Fibroblast of skin of left biceps (primary cell): ENCODE measurements at places on chromosomes 3 and 15.

GRCh38 chr15:68658151-68658550, 79.4 kb downstream of the CORO2B start:
- DNase-seq, result no peak

- no peak for DNase-seq
Observed at GRCh38 chr15:74364936-74365597, 2.4 kb downstream of the CYP11A1 start.

DNA sequence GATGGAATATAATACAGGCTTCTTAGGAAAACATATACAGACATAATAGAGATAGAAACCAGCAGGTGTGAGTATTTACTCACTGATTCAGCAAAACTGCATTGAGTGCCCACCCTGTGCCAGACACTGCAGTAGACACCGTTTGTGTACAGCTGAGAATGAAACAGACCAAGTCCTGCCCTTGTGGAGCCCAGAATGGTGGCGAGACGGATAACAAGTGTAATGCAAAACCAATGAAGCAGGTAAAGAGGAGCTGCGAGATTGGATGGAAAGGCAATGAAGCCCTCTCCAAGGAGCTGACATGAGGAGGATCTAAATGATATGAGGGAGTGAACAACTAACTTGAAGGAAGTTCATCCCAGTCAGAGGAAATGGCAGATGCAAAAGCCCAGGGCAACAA, 256.4 kb downstream of the MEX3B start:
- DNase-seq, result no peak

DNA sequence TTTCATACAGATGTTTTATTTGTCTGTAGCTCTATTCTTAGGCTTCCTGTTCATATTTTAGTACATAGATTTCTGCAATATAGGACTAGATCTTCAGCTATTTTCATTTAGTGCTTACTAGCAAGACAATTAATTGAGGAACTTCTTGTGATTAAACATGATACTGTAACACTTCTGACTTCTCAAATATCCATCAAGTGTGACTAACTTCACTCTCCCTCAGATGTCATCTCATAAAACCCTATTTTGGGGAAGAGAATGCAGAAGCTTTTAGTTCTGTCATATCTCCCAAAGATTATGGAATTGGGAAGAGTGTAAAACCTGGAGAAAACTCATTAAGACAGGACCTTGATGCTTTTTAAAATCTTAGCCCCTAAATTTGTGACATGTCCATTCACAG, 28.6 kb upstream of the GOLIM4 start:
- no peak for DNase-seq

DNA sequence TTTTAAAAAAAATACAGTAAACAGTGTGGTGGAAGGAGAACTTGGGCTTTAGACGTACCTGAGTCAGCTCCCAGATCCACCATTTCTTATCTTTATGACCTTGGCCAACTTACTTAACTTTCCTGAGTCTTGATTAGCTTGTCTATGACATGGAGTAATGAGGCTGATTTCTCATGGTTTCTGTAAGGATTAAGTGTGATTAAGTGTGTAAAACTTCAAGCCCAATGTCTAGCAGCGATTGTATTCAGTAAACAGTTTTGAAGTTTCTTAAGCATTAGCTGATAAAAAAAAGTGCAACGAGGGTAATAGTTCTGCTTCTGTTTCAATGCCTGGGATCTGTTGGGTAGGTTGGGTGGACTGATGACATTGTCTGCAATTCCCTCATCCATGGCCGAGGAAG, 10.8 kb downstream of the TRPM1 start:
- DNase-seq, result no peak

DNA sequence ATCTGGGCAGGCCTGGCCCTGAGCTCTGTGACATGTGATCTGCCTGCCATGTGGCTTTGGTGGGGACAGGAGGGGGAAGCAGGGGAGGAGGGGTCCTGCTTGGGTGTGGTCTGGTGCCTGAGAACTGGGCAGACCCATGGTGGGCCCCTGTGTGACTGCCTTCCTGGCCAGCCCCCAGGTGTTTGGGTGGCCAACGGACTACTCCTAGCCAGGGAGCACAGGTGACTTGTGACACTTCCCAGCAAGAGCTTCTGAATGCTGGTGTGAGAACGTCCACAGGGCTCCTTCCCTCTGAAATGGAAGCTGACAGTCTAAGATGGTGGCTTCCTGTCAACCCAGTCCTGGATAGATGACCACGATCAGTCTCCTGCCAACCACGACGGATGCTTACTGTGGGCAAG, 136.1 kb upstream of the MEF2A start:
- no peak for DNase-seq

GRCh38 chr3:125125821-125126245, 70.0 kb upstream of the HEG1 start:
- DNase-seq, result peak; percentile 99

DNA sequence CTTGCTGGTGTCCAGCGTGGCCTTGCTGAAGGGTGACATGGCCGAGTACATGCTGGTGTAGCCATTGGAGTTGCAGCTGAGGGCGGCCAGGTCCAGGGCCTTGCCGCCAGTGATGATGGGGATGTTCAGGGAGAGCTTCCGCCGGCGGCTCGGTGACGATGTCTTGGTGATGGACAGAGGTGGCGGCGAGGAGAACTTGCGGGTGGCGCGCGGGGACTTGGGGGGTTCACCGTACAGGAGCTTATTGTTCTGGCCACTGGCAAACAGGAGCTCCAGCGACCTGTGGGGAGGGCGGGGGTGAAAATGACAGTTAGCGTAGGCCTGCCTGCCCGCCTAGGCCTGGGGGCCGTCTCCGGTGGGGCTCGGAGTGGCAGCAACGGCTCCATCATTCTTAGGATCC, 59.0 kb upstream of the CTSH start:
- no peak for DNase-seq

DNA sequence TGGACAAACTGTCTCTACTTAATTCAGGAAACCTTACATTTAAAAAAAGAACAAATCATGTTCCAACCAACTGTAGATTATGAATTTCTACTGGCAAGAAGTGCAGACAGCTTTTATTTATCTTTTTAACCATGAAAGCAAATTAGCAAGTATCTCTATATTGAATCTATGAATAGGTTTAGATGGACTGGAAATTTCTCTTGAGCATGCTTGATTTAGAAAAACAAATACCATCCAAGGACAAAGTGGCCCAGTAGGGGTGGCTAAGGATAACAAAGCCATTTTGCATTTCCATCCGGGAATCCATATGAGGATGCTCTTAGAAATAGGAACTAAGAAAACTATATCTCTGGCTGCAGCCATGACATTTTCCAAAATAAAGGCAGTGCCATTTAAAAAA, 150.6 kb downstream of the KCNMB2 start:
- DNase-seq, result no peak

DNA sequence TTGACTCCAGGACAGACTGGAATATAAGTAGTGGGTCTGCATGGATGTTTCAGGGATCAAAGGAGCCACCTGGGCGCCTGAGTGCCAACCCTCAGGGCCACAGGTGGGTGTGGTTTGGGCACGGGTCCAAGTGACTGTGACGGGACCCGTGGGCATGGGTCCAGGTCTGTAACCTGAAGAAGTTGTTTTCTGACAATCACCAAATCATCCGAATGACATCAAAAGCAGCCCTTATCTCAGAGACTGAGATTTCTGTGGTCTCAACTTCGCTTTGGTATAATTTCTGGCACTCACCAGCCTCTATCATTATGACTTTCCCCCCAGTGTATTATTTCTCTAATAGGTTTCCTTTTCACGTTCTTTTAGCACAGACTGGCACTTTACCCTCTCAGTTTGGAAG, 24.4 kb downstream of the RLBP1 start:
- no peak for DNase-seq

DNA sequence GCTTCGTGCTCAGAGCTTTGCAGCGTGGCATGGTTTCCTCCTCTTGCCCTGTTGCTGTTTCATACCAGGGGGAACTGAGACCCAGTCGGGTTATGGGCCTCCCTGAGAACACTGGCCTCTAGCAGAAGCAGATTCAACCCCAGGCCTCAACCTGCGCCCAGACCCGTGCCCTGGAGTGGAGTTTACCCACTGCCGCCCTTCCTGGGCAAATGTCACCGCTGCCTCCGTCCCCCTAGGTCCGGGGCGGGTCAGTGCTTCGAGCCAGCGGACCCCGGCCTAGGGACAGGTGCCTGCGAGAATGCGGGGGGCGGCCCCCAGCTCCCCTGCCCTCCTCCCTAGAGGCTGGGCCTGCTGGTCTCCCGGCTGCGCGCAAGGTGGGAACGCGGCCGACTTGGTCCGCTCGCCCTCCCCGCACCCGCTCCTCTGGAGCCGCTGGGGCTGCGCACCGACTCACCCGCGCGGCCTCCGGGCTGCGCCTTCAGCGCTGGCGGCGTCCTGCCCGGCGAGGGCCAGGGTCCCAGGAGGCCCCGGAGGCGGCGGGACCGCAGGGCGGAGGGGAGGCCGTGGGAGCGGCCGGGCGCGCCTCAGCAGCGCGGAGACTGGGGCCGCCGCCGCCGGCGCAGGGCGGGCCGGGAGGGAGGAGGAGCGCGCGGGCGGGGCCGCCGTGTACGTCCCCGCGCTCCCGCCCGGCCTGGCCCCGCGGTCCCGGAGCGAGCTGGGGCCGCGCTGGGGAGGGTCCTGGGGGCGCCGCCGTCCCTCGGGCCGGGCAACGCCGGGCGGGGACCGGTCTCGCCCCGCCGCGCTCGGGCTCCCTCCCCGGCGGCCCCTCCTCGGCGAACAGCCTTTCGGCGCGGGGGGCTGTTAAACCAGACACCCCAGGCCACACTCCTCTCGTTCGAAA, at the start of gene PIGZ:
TSS of gene PIGZ (minus strand) at position 601 of the 901 bp plus-strand sequence. CDS start 16,802 bp downstream, outside the sequence.
- DNase-seq, result no peak

DNA sequence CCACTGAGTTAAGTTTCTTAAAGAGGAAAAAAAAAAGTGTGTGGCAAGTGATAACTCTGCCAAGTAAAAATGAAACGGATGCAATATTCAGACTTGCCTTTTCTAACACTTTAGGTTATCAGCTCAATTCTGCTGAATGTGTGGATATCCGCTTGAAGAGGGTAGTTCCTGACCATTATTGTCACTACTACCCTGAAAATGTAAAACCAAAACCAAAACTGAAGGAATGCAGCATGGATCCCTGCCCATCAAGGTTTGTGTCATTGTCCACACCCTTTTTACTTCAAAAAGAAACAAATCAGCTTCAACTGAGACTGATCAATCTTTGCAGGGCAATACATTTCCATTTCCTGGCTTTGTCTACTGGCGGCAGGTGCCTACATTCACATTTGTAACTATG, 236.1 kb downstream of the ADAMTSL3 start:
- DNase-seq, result no peak

GRCh38 chr3:132283916-132284405, 33.2 kb upstream of the ACP3 start:
- no peak for DNase-seq
